DMS 273 treated with DMSO at 0.1 percent for 48 hours (cell line): ENCODE measurements at places on chromosomes 1 and 21.

DNA sequence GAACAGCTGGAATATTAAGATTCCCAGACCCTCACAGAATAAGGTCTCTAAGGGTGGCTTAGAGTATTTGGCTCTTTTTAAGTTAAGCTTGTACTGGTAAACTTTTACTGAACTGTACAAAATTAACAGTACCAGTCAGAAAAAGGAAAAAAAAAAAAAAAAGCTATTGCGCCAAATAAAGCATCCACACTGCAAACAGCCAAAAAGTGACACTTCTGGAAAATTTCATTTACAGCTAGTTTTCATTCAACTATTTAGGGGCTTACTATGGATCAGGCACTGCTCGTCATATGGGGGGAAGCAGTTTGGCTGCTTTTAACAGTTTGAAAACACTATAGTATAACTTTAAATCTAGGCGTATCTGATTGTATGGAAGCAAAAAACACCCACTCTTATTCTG lies 139.6 kb downstream of the EIF4G3 start:
- no peak for DNase-seq

GRCh38 chr1:90134175-90134955 lies 139.5 kb downstream of the ZNF326 start:
- DNase-seq: peak; percentile 59

DNA sequence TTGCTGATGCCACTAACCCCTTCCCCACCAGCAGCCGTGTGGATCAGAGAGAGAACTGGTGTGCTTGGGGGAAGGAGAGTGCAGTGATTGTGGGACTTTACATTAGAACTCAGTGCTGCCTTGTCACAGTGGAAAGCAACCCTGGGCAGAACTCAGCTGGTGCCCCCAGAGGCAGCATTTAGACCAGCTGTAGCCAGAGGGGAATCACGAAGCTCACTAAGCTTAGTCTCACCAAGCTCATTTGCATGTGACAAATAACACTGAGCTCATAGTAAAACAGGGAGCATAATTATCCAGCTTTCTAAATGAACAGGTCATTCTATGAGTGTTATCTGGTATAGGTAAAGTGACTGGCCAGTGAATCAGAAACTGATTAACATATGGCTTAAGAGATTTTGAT lies 9.8 kb upstream of the SMAP2 start:
- DNase-seq: peak; percentile 95

DNA sequence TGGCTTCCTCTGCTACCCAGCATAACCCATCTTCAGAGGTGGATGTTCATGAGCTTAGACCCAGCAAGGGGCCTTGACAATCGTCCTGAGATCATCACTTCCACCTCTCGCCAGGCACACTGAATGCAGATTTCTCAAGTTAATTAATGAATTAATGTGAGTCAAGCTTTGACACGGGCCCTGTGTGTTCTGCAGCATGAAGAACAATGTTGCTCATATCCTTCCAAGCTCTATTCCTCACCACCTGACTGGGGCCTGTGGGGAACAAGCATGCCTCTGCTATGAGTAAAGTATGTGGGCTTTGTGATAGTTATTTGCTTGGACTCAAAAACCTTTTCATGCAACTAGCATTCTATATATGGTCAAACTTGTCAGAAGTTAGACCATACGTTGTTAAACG lies 122.0 kb downstream of the SEC16B start:
- DNase-seq: no peak

- no peak for DNase-seq
Observed at GRCh38 chr21:43816611-43817071, 27.3 kb downstream of the RRP1 start.

- DNase-seq: no peak
Observed at GRCh38 chr21:42854246-42855010, 24.9 kb downstream of the WDR4 start.

DNA sequence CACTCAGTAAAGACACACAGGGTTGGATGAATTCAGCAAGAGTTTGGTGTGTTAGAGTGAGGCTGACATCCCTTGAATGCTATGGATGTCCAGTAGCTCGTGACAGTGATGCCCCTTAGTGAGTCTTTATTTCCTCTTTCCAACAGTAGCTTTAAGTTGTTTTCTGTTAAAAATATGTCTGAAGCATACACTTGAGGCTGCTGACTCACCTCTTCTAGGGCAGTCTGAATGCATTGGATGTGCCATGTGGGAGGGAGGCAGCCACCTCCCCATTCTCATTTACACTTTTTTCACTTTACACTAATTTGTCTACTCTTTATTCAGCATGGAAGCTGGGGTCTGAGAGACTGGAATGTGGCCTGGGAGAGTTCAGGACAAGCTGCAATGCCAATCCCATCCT lies 17.6 kb downstream of the NOS1AP start:
- DNase-seq: no peak

- no peak for DNase-seq
Observed at GRCh38 chr1:48767975-48768510, 8.6 kb downstream of the BEND5 start.

GRCh38 chr1:164423136-164423535 lies 135.8 kb upstream of the PBX1 start:
- DNase-seq: no peak

GRCh38 chr1:214233856-214234634 lies 46.9 kb upstream of the SMYD2 start:
- DNase-seq: no peak

GRCh38 chr1:25945761-25946160 lies 39.5 kb upstream of the STMN1 start:
- no peak for DNase-seq

- DNase-seq: peak; percentile 67
Observed at GRCh38 chr1:84301004-84301784, at the start of gene SAMD13. TSS of gene SAMD13 (plus strand) at chr1:84301708. CDS start at chr1:84303235, 1,527 bp downstream.

DNA sequence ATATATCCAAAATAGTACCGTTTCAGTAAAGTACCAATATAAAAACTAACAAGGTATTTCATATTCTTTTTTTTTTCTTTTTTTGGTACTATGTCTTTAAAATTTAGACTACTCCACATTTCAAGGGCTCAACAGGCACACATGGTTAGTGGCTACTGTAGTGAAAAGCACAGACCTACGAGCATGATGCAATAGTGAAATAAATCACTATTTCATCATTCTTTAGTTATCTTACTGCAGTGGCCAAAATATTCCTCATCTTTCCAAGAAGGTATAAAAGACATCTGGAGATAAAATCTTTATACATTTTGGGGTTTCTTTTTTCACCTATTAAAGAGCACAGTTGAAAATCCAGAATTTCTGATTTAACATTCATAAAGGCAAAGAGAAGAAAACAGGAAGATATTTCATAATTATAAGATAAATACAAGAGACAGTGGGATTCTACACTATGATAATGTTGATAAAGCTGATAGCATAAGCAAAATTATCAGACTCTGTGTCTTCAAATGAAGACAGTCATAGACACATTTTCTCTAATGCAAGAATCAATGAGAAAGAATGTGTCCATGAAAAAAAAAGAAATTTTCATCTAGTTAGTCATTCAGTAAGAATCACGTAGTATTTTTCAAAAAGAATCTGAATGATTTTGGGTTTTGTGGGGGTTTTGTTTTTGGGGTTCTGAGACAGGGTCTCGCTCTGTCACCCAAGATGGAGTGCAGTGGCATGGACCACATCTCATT lies 41.9 kb downstream of the CEP170 start:
- no peak for DNase-seq

- DNase-seq: peak; percentile 42
Observed at GRCh38 chr1:231929311-231929710, 302.7 kb downstream of the DISC1 start.

DNA sequence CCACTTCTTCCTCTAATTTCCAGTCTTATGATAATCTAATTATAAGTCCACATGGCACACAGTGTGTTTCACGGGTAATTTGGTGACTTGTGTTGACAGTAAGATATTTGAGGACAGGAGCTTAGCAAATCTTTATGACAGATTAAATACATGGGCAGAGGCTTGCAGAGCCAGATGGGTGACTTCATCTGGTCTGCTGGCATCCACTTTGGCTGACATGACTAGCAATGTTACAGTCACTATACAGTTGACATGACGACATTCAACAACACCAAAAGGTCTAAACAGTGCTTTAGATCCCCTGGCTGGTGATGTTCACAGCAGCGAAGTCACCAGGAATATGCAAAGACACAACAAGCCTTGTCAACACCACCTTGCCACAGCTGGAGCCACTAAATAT lies 147.2 kb downstream of the ETS2 start:
- DNase-seq: no peak

DNA sequence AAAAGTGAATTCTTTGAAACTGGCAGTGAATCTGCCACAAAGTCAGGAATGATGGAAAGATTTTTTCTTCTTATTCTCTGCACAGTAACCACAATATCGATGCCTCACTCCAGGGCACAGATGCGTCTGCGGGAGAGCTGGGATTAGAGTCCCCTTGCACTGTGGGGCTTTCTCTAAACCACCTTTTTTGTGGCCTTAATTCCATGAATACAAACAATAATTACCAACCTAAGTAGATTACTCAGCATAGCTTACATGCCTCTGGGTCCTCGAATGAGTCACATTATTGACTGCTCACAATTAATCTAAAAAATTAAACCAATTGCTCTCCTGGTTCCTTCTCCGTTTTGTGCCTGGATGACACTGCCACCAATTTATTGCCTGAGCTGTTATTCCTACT lies 125.8 kb downstream of the KAZN start:
- DNase-seq: no peak

DNA sequence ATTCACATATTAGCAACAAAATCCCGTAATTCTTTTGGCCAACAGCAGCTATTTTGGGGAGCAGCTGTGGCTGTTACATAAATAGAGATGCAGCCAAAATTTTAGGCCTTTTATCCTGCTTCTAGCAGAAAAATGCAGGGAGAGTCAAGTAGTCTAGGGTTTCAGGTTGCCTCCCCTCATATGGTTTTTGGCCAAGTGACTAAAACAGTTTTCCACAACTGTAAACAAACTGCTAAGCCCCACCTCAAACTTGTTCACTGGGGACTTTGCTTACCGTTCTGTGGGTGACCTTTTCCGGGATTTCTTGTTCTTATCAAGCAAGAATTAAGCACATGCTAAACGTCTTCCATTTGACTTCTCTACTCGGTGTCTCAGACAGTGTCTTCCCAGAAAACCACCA lies 133.4 kb downstream of the EDEM3 start:
- DNase-seq: no peak

DNA sequence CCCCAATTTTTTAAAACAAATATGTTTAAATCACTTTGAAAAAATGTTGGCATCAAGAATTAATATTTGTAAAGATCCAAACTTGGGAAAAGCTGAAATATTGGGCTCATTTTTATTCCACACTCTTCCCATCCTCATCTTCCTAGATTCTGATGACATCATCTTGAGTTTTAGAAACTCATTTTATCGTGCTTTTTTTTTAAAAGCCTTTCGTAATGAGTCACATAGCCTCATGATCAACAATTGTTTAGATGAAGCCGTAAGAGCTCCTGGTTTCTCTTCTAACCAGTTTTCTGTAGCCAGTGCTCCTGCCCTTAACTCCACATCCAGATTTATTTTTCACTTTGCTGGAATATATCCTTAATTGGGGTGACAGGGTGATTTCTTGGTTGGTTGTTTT lies 78.6 kb downstream of the POFUT2 start:
- no peak for DNase-seq

DNA sequence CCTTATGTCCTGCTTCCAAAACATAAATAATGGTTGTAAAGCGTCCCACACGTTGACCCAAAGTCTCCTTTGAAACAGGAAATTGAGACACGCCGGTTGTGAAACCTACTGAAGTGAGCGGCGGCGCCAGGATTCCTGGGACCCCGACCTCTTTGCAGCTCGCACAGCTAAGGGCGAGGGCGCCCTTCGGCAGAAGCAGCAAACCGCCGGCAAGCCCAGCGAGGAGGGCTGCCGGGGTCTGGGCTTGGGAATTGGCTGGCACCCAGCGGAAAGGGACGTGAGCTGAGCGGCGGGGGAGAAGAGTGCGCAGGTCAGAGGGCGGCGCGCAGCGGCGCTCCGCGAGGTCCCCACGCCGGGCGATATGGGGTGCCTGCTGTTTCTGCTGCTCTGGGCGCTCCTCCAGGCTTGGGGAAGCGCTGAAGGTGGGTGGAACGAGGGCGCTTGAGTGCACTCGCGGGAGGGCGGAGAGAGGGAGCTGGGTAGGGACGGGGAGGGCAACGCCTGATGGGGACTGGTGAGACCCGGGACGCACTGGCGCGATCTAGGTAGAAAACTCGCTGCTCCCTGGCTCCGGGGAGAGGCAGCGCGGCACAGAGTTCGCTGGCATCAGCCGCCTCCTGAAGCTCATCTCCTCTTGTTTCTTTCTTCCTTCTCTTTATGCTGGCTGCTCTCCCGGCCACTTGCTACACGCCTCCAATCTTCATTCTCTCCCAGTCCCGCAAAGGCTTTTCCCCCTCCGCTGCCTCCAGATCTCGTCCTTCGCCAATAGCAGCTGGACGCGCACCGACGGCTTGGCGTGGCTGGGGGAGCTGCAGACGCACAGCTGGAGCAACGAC lies at the start of gene CD1D:
Gene CD1D, plus strand, starts transcription at position 155 of the 836 bp plus-strand sequence. Its CDS starts 207 bp downstream, at position 362.
- no peak for DNase-seq

DNA sequence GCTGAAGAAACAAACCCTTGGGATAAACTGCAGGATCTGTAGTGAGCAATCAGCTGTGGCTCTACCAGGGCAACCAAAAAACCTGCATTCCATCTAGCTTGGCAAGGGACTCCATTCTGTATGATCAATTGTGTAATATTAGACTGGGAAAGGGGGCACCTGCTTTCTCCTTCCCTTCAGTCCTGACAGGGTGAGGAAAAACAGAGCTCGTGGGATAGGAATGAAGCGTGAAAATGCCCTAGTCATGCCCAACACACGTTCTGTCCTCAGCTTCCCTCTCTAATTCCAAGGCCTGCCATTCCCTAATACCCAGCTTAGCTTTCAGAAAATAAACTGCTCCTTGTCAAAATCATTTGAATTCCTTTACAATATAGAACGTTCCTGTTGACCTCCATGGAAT lies 442.3 kb downstream of the PLPP3 start:
- DNase-seq: no peak

- no peak for DNase-seq
Observed at GRCh38 chr1:220702733-220703270, 12.6 kb downstream of the C1orf115 start.

GRCh38 chr1:93600663-93601062 lies 81.0 kb downstream of the BCAR3 start:
- DNase-seq: no peak

DNA sequence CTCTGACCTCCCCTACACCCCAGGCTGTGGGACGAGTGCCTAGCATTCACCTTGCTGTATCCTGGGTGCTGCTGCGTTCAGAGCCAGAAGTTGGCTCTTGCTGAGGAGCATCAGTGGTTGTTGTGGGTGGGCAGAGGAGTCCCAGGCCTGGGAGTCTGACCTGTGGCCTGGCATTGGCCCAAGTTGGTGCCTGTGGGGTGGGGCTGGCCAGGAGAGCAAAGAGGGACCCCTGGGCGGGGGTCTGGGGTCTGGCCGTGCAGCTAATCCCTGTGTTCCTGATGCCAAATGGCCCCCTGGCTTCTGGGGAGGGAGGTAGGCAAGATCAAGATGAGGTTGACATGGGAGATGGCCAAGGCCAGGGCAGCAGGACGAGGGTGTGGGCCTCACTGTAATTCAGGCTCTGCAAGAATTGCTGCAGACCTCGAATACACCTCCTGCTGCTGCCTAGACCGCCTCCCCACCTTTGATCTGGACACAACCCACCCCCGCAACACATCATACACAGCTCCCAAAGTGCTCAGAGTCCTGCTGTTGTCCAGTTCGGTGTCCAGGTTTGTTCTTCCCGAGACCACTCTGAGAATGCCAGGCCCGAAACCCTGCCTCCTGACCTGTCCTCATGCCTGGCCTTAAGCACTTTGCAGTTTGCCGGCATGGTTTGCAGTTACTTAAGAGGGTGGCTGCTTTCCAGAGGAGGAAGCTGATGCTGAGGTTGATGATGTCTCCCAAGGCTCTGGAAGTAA lies 28.7 kb downstream of the CDK18 start:
- no peak for DNase-seq

GRCh38 chr1:61979729-61980128 lies 214.9 kb upstream of the L1TD1 start:
- no peak for DNase-seq

- no peak for DNase-seq
Observed at GRCh38 chr1:176068256-176068655, 138.8 kb downstream of the COP1 start.
